ENCODE measurements at places on chromosomes 7 and 10. TPM values are rescaled to one million over a fixed set of nuclear protein-coding genes. Genes with fewer than 3 reads are reported as not detected.

GRCh38 chr7:131657881-131658280 lies 101.5 kb upstream of the PODXL start:
- no peak for DNase-seq

DNA sequence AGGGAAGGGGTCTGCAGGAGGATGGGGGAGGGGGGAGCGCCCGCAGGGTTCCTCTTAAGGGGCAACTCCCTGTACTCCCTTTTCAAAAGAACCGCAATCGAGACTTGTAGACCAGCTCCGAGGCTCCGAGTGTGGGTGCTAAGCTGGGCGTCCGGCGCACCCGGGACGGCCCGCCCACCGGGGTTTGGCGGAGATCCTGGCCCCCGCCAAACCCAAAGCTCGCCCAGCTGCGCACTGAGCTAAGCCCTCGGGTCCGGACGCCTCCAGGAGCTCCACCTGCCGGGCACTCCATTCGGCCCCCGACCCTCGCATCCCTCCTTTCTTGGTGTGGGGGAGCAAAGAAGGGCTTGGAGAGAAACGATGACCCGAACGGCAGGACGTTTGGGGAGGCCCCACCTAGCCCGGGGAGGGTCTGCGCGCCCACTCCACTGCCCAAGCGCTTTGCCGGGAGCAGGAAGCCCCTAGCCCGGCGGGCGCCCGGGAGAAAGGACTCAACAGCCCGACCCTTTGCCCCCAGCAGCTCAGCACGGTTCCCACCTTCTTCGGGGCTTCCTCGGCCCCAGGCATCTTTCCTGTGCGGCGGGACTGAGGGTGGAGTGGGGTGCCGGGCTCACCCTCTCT lies 651 bp downstream of the AFAP1L2 start:
- peak; percentile 74 for DNase-seq

DNA sequence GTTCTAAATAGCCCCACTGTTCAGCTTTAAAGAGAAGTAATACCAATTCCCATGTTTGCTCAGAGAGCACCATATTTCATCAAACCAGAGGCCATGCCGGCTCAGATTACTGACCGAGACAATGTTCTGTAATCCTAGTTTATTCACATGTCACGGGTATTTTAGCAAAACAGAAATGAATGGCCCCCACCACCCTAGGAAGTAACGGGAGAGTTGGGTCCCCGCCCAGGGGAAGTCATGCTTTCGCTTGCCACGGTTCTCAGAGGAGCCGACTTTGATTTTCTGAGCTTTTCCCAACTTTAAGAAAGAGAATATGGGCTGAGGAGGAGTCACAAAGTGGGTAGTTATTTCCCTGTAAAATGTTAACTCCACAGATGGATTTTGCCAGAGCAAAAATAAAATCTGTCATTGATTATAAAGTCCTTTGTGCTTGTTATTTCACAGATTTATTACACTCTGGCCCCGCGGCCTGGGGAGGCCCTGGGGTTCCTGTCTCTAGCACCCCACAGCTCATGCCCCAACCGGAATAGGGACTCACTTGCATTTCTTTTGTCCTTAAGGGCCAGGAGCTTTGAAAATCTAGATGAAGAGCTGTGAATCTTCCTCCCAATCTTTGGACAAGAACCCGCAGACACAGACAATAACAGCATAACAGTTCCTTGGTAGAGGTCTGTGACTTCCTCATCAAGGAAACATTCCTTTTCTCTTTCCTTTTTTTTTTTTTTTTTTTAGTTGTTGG lies 3.7 kb upstream of the GDF10 start:
- DNase-seq: no peak

DNA sequence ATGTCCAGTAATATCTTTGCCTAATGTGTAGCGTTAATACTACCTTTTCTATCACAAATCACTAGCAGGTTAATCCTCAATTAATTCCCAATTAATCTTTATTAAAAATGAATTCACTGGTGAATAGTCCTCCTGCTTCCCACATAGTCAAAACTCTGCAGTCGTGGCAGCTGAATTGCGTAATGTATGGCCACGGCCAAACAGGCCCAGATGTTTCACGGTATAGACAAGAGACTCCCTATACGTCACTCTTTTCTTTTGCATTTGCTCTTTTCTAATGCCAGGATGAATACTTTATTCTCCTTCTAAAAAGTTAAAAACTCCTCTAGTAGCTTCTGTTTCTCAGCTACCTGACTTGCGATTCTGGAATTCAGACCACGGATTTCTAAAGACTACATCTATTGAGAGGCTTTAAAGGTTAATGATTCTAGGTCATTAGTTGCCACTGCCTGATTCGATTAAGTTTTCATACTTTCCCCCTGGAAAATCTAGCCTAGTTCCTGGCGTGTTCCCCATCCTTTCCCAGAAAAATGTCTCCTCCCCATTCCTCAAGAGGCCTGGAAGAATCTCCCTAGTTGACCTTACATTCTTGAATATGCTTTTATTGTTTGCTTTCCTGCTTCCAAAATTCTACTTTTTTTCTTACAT lies 16.9 kb downstream of the MEOX2 start:
- DNase-seq: no peak

DNA sequence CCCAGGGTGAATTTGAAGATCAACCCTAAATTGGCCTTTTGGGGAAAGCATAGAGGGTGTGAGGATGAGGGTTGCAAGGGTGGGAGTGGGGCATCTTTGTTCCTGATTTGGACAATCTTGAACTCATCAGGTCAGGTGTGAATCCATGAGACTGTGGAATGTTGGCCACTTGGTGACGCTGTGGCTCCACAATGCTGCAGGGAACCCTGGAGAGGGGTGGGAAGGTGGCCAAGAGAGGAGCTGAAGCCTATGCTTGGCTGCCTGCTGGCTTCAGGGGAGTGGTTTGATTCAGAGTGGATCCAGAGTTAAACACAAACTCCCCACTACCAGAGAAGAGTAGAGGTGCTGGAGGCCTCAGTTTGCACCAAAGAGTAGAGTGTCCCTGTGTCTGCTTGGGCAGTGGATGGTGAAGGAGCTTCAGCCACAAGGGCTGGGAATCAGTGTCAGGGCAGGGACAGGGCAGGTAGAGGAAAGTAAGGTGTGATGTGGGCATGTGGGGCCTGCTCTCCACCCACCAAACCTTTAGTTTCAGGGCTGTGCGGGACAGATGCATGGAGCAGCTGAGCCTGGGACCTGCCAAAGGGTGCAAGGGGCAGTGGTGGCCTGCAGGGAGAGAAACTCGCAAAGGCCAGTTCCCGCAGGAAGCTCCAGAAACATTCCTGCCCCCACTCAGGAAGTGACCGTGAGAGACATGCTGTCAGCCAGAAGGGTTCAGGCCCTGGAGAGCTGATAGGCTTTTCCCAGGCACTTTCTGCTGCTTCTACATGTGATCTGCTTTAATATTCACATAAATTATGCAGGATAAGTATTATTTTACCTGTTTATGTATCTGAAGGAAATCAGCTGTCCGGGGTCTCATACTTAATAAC lies 81.0 kb upstream of the PRSS58 start:
- DNase-seq: no peak

- DNase-seq: no peak
Observed at GRCh38 chr10:15815242-15815885, 44.9 kb downstream of the MINDY3 start.

DNA sequence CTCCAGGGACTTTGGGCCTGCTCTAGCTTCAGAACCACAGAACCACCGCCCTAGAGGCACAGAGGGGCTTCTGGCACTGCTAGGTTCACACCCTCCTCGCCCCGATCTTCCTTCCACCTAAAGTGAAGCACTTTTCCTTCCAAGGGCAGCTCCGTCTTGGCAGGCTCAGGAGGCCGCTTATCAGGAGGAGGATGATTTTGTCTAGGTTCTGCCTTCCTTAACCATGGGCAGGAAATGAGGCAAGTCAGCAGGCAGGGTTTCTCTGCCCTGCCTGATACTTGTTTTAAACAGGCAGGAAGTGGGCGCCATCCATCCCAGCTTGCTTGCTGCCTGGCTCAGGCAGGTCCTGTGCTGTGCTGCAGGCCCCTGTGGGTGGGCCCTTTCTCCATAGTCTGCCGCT lies 8.3 kb upstream of the ATP6V0E2 start:
- DNase-seq: no peak

GRCh38 chr7:107025449-107026103 lies 18.9 kb upstream of the PRKAR2B start:
- DNase-seq: peak; percentile 51

GRCh38 chr7:21507627-21508343 lies 35.1 kb upstream of the DNAH11 start:
- DNase-seq: peak; percentile 55

- no peak for DNase-seq
Observed at GRCh38 chr7:55254242-55254595, 110.9 kb upstream of the LANCL2 start.

GRCh38 chr7:80374321-80374720 lies 137.5 kb downstream of the GNAT3 start:
- DNase-seq: no peak

GRCh38 chr10:119377958-119378736 lies 164.4 kb downstream of the RGS10 start:
- DNase-seq: no peak

DNA sequence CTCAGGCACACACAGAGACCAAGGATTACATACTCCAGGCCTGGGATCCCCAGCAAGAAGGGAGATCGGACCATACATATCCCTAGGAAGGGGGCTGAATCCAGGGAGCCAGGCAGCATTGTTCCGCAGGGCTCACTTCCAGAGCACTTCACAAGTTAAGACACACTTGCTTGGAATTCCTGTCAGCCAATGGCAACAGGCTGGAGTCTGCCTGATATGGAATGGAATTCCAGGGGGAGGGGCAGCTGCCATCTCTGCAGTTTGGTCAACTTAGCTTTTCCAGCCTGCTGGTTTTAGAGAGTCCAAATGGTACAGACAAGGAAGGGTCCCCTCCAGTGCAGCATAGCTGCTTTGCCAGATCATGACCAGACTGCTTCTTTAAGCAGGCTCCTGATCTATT lies 290.0 kb upstream of the GLI3 start:
- DNase-seq: no peak

- DNase-seq: peak; percentile 80
Observed at GRCh38 chr10:119203006-119203405, 4.4 kb upstream of the GRK5 start.

DNA sequence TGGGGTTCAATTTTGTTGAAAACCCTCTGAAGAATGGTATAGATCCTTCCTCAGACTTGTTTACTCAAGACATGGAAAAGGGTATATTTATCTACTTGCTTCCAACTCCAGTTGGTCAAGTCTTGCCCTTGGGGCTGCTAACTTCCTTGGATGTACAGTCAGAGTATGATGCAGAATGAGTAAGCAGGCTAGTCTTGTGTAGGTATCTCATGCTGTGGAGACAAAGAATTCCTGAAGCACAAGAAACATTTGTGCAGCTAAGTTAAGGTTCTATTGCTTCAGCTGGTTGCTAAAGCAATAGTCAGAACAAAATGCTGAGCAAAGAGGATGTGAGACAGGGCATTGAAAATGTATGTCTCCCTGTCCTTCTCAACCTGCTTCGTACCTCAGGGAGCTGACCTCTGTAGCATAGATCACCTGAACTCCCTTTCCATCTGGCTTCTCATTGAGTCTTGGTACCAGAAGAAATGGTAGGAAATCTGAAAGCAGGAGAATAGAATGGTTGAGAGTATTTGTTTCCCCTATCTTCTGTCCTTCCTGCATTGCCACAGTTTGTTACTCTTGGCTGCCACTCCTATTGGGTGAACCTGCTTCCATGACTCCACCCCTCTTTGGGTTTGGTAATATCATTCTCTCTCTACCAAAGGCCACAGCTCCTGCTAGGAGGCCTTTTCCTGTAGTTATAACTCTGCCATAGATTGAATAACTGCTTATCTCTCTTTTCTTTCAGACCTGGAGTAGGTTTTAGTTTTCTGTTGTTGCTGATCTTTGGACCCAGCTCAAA lies 346.0 kb downstream of the PHF14 start:
- no peak for DNase-seq

DNA sequence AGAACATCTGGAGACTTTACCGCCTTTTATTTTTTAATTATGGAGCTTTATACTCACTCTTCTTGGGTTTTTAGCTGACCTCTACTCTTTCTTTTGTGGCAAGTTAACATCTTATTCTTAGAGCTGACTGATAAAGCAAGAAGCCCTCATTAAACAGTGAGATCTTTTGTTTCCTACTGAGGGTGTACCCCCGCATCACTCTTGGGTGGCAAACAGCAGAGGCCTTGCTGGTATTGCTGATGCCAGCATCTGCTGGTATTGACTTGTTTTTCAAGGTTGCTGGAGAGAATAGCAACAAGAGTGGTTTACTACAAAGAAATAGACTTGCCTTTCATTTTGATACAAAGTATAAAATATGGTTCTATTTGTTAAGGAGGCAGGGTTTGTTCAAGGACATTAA lies 154.7 kb downstream of the ARID5B start:
- DNase-seq: no peak

DNA sequence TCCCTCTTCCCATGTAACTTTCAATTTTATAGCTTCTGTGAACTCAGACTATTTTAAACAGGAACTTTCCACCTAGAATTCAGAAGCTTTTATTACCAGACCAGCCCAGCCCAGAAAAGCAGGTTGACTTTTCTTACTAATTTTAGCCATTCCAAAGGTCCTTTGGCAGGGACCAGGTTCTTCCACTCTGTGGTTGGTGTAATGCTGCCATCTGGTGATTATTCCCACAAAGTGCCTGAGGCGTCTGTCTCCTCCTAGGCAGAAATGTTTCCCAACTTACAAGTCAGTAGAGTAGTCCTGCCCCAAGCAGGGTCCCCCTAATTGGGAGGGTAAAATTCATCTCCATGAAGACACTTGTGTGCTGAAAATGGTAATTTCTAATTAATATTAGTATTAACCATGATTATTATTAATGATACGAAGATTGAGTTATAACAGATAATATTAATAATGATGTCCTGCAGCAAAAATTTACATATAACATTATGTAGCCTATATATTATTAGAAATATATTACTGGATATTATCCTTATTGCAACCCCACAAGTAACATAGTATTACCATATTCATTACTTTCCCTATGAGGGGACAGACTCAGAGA lies 53.0 kb upstream of the PPP1R17 start:
- DNase-seq: peak; percentile 23

DNA sequence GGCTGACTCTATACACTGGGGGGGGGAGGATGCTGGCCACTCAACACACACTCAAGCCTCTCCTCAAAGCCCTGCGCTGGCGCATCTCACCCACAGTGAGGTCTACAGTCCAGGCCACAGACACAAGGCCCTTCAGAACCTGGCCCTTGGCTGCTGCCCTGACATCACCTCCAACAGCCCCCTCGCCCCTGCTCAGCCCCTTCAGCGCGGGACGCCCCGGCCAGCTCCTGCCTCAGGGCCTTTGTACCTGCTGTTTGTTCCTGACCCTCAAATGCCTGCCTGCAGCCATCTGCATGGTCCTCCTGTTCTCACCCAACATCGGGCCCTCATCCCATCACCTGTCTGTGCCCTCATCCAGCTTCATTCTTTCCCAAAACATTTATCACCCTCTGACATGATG lies 572.6 kb downstream of the DNAJB6 start:
- DNase-seq: no peak

The C7orf33 gene
- not detected for total RNA-seq

The NCOA4 gene
- 163 TPM for total RNA-seq

The HHEX gene
- 1.3 TPM for total RNA-seq

The COL26A1 gene
- not detected for total RNA-seq

The STRIP2 gene
- 2.9 TPM for total RNA-seq

The PRKCQ gene
- total RNA-seq: under 0.01 TPM

The NKX6-2 gene
- total RNA-seq: not detected

The LIPM gene
- total RNA-seq: not detected

The SPDYE3 gene
- under 0.01 TPM for total RNA-seq

The SYT15 gene
- total RNA-seq: 0.64 TPM

Measured in fibroblast of villous mesenchyme (primary cell).